ENCODE measurements at places on chromosomes 1 and 21.

- DNase-seq, result no peak
Measured at GRCh38 chr1:34369701-34370455, 193.2 kb downstream of the C1orf94 start.

GRCh38 chr1:1349256-1350012 lies at the start of gene DVL1:
Gene DVL1 (minus strand): TSS chr1:1349418. CDS start chr1:1349065, 353 bp downstream.
- DNase-seq, result no peak

GRCh38 chr1:204782118-204782700 lies 88.5 kb upstream of the NFASC start:
- DNase-seq, result no peak

- DNase-seq, result no peak
Measured at GRCh38 chr1:14896381-14897079, 257.0 kb upstream of the TMEM51 start.

GRCh38 chr1:48691429-48692001 lies 85.2 kb downstream of the BEND5 start:
- DNase-seq, result no peak

DNA sequence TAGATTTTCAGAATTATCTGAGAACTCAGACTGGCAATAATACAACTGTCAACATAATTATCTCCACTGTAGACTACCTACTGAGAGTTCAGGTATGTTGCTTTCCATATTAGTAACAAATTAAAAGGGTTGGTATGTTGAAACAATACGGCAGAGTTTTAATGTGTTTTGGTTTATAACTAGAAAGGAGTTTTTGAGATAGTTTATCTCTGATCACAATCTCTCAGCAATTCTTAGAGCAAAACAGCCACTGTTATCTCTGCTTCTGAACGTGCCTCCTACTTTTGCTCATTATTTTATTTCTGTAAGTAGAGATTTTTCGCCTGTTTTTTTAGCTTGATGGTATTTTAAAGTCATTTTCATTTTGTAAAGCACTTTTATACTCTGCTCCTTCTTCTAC lies 118.7 kb downstream of the ZP4 start:
- no peak for DNase-seq

DNA sequence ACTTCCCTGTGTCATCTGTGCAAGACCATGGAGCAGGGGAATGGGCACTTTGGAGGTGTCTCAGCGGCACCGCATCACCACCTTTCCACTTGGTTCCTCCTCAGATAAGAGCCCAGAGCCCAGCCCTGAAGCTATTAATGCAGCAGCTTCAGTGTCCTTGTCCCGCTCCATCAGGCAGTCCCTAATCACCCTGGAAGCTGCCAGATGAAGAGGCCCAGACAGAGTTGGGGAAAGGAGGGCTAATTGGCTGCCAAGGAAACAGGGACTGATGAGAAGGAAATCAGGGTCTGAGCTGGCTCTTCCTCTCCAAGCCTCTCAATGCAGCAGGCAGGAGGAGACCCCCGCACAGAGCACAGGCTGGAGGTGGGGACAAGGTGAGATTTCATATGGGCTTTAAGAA lies 83.1 kb upstream of the KLHDC7A start:
- DNase-seq, result no peak

- no peak for DNase-seq
Measured at GRCh38 chr1:103948526-103948925, 198.8 kb downstream of the AMY1C start.

DNA sequence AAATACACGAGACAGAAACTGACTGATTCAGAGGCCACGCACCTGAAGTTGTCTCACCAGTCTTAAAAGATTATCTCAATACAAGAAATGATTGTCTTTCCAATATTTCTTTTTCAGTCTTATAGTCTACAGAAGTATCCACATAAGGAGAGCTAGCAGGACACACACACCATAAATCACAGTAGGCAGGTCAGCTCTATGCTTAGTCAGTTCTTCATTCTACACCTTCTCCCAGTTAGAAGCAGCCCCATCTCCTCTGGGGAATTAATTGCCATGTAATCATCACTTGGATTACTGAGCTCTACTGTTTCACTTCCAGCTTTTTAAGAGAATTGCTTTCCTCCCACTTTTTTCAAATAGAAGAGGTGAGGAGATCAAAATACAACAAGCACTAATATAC lies 59.6 kb downstream of the SMYD3 start:
- DNase-seq, result no peak

DNA sequence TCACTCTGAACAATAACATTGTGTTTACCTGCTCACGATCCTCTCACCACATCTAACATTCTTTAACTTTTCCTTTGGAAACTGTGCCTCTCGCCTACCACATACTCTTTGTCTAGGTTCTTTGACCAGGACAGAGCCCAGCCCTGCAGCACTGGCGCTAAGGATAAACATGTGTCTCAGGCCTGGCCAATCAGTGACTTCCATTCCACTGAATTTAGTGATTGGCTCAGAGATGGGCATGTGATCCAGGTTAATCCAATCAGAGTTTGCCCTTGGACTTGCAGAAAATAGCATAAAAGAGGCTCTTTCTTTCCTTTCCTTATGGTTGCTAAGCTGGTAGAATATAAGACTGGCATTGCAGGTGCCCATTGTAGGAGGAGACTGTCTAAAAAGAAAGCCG lies 605.7 kb downstream of the MATN1 start:
- DNase-seq, result no peak

DNA sequence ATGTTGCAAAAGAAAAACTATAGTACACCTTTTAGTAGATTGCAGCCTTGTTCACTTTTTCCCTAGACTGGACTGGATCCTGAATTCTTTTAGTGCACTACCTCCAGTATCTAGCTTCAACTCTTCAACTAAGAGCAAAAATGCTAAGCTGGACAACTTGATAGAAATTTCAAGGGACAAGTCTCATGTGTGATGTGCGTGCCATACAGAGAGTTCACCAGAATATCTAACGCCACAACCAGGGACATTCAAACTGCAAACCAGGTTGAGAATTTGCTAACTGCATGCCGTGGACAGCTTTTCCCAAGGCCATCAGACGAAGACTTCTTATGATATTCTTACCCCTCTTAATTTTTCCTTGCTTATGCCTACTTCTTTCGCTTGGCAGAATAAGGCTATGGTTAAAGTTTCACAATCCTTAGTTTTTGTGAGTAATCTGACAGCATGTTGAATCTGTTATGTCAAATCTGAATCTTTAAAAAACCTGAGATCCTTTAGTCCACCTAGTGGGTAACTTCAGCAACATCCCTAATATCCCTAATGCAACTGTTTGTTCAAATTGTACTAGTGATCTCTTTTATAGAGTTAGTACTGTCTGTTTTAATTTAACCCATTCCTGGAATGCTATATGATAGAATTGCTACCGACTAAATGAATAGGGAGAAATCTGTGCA lies 66.4 kb downstream of the DDAH1 start:
- DNase-seq, result no peak

DNA sequence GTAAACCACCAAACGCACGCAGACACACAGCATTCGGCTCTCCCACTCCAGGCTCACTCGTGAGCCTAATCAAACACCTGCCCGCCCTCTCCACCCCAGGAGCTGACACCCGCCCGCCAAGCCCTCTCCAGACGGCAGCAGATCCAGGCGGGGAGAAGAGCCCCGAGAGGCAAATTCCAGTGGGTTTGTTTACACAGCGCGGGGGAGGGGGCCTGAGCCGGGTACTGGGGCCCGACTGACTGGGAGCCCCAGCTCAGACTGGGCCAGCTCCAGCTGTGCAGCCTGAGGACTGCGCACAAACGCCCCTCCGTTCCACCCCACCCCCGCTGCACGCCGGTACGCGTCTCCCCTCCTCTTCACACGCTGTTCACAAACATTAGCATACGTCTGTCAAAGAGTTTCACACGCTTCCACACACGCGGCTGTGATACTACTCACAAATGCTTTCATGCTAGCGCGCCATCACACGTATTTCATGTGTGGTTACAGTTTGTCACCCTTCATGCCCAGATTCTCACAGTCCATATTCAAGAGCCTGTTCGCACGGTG lies 1.0 kb upstream of the EFNA1 start:
- DNase-seq, result peak; percentile 78

DNA sequence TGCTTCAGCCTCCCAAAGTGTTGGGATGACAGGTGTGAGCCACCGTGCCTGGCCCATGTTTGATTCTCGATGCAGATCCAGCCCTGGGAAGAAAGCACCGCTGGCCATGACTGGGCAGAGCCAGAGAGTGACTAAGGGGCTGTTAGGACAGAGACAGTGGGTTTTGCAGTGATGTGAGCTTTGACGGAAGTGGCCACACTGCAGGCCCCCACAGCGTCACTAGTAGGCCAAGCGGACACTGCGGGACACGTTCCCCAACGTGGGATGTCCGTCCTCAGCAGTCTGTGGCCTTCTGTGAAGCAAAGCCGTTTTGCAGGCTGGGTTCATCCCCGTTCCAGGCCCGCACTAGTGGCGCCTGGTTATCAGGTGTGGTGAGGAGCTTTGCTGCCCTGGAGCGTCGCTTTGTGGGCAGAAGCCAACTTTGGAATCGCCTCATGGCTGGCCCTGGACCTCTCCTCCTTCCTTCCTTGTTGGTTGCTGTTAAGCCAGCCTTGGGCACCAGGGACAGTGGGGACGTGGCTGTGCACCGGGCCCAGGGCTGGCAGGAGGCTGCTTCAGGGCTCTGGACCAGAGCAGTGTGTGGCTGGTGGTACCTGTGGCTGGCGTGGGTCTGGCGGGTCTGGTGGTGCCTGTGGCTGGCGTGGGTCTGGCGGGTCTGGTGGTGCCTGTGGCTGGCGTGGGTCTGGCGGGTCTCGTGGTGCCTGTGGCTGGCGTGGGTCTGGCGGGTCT lies 41.2 kb downstream of the SKI start:
- no peak for DNase-seq

- no peak for DNase-seq
Measured at GRCh38 chr1:114517348-114517747, 6.3 kb upstream of the TRIM33 start.

GRCh38 chr1:28450561-28450960 lies 55.3 kb upstream of the RCC1 start:
- DNase-seq, result no peak

GRCh38 chr21:28215214-28215954 lies 777.3 kb downstream of the LTN1 start:
- DNase-seq, result no peak

DNA sequence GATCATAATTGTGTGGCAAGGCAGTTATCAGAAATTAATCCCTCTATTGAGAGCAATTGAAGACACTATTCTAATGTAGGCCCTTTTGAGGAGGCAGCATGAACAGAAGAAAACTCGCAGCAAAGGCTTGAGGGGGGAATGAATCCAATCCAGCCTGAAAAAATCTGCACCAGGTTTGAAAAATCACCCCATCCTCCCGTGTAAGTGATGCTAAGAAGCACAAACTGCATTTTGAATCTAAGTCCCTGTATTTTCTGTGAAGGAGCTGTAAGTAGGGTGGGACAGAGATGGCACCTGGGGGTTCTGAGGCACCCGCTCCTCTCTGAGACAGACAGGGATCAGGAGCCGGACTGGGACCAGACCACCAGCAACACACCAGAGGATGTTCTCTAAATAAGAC lies at the start of gene CRB1:
TSS of gene CRB1 (plus strand) at position 241 of the 400 bp plus-strand sequence. CDS start 161 bp downstream, outside the sequence.
- DNase-seq, result peak; percentile 67

- DNase-seq, result no peak
Measured at GRCh38 chr21:34983680-34984086, 65.4 kb downstream of the RUNX1 start.

GRCh38 chr1:13588946-13589796 lies 5.5 kb downstream of the PDPN start:
- DNase-seq, result no peak

- DNase-seq, result no peak
Measured at GRCh38 chr1:9302745-9303524, 10.2 kb downstream of the SPSB1 start.

GRCh38 chr1:24893431-24893830 lies 36.6 kb downstream of the RUNX3 start:
- DNase-seq, result no peak

GRCh38 chr1:214552174-214552608 lies 789 bp upstream of the PTPN14 start:
- peak; percentile 35 for DNase-seq

- DNase-seq, result no peak
Measured at GRCh38 chr1:112063781-112064728, 74.6 kb upstream of the KCND3 start.

- DNase-seq, result no peak
Measured at GRCh38 chr1:226708967-226709396, 30.1 kb downstream of the ITPKB start.

GRCh38 chr1:178096421-178096820 lies 2.5 kb downstream of the RASAL2 start:
- no peak for DNase-seq

Measured in Ammon's horn (tissue), 1 donor.